T-helper 2 cell treated with Interferon-gamma antibody and Interleukin-4, amounts not matched to agents 5 μg/mL and 100 μg/mL, for 36 hours (primary cell): ENCODE measurements at places on chromosomes 7 and 10.

DNA sequence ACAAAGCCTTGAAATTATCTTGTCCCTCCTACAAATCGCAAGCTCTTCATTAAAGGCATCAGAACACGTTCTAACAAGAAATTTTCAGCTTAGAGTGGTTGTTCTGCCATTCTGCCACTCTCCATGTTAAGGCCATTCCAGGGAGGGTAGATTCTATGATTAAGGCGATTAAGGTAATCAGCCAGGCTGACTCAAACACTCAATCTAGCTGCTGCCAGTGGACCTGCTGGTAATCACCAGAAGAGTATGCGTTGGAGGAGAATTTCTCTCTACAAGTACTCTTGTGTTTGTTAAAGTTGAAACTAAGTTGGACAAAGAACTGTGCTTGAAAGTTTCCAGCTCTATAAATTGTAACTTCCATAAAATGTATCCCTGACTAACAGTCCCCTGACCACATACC is 149.2 kb upstream of the COL1A2 start:
- no peak overlapping the region for H3K27ac ChIP-seq
- no peaks in the 10 kb centered on the region for H3K4me1 ChIP-seq
- peaks cover 3% of the 10 kb centered on the region for H3K27me3 ChIP-seq

DNA sequence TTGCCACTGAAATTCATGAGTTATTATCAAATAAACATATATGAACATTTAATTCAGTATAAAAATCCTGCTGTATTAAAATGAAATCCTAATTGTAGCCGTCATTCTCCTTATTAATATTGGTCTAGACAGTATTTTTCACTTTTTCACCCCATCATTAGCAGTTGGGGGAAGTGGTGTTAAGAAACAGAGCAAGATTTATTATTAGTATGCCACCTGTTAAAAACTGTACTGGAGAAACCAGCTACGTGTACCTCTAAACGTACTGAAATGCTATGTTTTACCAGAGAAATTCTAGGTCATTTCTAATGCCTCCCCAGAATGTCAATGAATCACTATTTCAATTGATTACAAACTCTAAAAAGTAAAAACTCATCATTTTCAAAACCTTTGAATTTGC is 9.8 kb upstream of the ZNRF2 start:
- H3K27me3 ChIP-seq: peaks cover 3% of the 10 kb centered on the region
- no peak overlapping the region for H3K4me3 ChIP-seq
- no peaks in the 10 kb centered on the region for H3K36me3 ChIP-seq

- no peak overlapping the region for H3K4me3 ChIP-seq
- no peak overlapping the region for H3K27ac ChIP-seq
- no peaks in the 10 kb centered on the region for H3K36me3 ChIP-seq
Measured at GRCh38 chr10:4048236-4048864, 263.3 kb upstream of the KLF6 start.

DNA sequence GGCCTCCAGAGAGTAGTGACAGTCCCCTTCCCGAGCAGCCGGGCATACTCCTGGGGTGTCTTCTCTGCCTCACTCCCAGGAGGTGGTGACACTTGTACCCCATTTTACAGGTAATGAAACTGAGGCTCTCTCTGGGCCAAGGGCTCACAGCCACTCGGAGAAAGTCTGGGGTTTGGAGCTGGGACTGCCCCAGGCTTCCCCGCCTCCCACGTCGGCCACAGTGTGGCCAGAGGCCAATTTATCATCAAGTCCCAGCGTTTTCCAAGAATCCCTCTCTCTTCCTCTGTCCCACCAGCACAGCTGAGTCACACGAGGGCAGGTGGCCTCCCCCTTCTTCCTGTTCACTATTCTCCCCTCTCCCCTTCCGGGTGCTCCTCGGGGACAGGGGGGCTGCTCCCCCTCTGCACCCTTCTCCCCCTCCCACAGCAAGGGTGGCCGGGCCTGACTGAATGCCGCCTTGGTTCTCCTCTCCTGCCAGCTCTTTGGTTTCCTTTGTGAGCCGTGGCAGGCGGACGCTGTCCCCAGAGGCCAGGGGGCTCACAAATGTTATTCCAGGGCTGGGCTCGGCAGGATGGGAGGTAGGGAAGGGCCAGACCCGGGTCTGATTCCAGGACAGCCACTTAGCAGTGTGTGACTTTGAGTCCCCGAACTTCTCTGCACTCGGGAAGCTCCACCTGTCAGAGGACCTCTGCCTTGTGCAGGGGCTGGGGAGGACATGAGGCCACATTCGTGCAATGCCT is 17.7 kb downstream of the CLIP2 start:
- peaks cover 11% of the 10 kb centered on the region for H3K27me3 ChIP-seq
- H3K4me3 ChIP-seq: peak overlapping the region; percentile 36
- peak overlapping the region; percentile 36 for H3K27ac ChIP-seq
- peak; percentile 21 for DNase-seq
- H3K4me1 ChIP-seq: peaks cover 5% of the 10 kb centered on the region
- H3K36me3 ChIP-seq: no peaks in the 10 kb centered on the region

GRCh38 chr10:29658984-29659965 is 24.5 kb upstream of the SVIL start:
- peaks cover 14% of the 10 kb centered on the region for H3K27me3 ChIP-seq
- DNase-seq: peak; percentile 85
- peak overlapping the region; percentile 32 for H3K27ac ChIP-seq
- peak overlapping the region; percentile 58 for H3K4me3 ChIP-seq

GRCh38 chr7:46189255-46189790 is 268.3 kb upstream of the IGFBP3 start:
- H3K4me1 ChIP-seq: no peaks in the 10 kb centered on the region
- H3K27ac ChIP-seq: no peak overlapping the region
- no peak overlapping the region for H3K4me3 ChIP-seq
- H3K27me3 ChIP-seq: no peaks in the 10 kb centered on the region
- no peak for DNase-seq

DNA sequence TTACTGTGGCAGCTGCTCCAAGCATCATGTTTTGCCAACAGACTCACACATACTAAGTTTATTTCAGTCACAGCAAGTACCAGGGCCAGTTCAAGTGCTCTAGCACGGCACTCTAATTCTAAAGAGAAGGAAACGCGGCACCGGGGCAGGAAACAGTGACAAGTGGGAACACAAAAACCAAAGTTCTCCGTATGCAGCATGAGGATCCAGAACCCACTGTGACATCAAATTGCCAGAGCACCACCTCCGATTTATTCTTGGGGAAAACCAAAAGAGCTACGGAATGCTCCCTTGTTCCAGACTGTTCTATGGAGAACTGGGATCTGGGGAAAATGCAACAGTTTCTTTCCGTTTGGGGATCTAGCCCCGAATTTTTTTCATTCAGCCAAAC is 448 bp upstream of the PTER start:
- H3K4me3 ChIP-seq: peak overlapping the region; percentile 87
- peak overlapping the region; percentile 96 for H3K27ac ChIP-seq
- peaks cover 3% of the 10 kb centered on the region for H3K27me3 ChIP-seq
- peaks cover 20% of the 10 kb centered on the region for H3K36me3 ChIP-seq
- peaks cover 35% of the 10 kb centered on the region for H3K4me1 ChIP-seq
